Esophagus muscularis mucosa (tissue), 4 donors: ENCODE measurements at places on chromosomes 12 and 14. TPM values are rescaled to one million over a fixed set of nuclear protein-coding genes. Genes with fewer than 3 reads are reported as not detected.
A peak's percentile ranks its signal among the peaks of the same experiment; 100 is the strongest.

DNA sequence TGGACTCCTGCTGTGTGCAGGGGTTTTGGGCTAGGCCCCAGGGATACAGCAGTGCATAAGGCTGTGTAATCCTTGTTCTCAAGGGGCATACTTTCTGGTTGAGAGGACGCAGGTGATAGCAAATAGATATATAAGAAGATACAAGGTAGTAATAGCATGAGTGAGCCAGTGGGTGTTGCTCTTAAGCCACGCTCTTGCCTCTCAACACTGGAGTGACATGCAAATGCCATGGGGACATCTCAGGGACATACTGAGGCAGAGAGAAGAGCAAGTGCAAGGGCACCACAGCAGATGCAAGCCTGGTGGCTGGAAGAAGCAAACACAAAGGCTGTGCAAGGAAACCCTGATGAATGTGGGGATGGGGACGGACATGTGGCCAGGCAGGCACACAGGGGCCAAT, 223.3 kb downstream of the CHST11 start:
- no peaks in the 10 kb centered on the region for H3K36me3 ChIP-seq
- H3K4me3 ChIP-seq, result no peak overlapping the region
- peaks cover 9% of the 10 kb centered on the region for H3K4me1 ChIP-seq
- no peak overlapping the region for H3K27ac ChIP-seq

- no peak overlapping the region for H3K4me3 ChIP-seq
- no peaks in the 10 kb centered on the region for H3K4me1 ChIP-seq
- H3K27me3 ChIP-seq, result no peaks in the 10 kb centered on the region
- H3K36me3 ChIP-seq, result no peaks in the 10 kb centered on the region
- H3K27ac ChIP-seq, result no peak overlapping the region
- no peak for DNase-seq
These were observed 147.7 kb upstream of the VASH1 start for GRCh38 chr14:76613616-76614015.

- H3K36me3 ChIP-seq, result no peaks in the 10 kb centered on the region
- H3K4me3 ChIP-seq, result no peak overlapping the region
- H3K27me3 ChIP-seq, result no peaks in the 10 kb centered on the region
- H3K4me1 ChIP-seq, result no peaks in the 10 kb centered on the region
These were observed 17.3 kb upstream of the RIN3 start for GRCh38 chr14:92496191-92496857.

DNA sequence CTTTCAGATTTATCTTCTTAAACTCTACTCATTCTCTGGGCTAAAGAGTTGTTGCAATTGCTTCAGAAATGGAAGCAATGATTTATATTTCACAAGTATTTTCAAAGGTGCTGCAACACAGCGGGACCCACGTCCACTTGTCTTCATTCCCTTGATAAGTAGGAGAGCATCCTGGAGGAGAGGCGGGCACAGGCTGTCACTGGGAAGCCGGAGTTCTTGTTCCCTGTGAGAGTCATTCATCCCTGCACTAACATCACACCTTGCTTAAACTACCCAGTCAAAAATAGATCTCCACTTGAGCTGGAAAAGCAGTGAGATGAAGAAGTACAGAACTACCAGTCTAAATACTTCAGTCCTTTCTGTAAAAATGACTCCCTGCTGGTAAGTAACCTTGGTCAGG, 160.5 kb upstream of the RASSF8 start:
- no peaks in the 10 kb centered on the region for H3K27me3 ChIP-seq
- no peak for DNase-seq
- H3K4me1 ChIP-seq, result peaks cover 12% of the 10 kb centered on the region
- no peak overlapping the region for H3K27ac ChIP-seq

DNA sequence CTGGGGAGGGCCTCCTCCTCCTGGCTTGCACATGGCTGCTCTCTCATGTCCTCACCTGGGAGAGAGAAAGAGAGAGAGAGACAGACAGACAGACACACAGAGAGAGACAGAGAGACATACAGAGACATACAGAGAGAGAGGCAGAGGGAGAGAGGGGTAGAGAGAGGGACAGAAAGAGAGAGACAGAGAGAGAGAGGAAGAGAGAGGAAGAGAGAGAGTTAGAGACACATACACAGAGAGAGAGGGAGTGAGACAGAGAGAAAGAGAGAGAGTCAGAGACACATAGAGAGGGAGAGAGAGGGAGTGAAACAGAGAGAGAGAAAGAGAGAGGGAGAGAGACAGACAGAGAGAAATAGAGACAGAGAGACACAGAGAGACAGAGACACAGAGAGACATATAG, 103.6 kb upstream of the ESRRB start:
- peaks cover 3% of the 10 kb centered on the region for H3K4me1 ChIP-seq
- no peak for DNase-seq
- H3K36me3 ChIP-seq, result no peaks in the 10 kb centered on the region
- H3K27ac ChIP-seq, result no peak overlapping the region

DNA sequence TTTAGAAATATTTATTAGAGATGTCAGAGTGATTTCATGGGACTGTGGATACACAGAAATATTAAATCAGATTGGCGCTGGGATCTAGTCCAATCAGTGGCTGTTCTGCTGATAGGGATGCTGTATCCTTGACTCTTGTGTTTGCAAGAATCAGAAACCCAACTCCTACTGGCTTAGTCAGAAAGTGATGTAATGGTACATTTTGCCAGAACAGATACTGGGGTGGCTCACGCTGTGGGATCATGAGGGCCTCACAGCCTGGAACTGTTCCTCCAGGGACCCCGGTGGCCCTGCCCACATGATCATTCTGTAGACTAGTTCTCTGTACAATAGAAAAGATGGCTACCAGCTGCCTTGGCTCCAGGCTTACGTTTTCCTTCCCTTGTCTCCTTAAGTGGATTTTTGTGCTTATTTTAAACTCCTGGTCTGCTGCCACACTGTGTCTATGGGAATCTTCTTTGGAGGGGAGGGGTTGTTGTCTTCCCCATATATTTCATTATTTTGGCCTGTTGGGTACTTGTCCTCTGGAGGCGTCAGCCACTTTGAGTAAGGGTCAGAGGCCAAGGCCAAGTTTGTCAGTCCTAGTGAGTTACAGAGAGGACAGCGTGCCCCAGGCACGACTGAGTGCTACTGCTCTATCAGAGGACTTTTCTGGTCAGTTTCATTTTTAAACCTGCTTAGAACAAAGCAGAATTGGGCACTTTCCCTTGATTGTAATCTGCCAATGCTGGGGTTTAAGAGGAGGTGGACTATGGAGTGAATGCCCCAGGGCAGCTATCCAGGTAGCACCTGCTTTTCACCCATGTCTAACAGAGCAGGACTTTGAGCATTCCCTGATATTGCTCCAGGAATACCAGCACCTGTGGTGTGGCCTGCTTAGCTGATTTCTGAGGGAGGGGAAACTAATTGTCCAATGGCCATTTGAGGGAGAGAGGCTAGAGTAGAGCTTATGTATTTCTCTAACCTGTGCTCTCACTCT, 164.3 kb downstream of the SLC5A8 start:
- no peak overlapping the region for H3K27ac ChIP-seq
- no peak for DNase-seq
- no peak overlapping the region for H3K4me3 ChIP-seq

GRCh38 chr12:53496752-53497032, 2.6 kb downstream of the MAP3K12 start:
- peak overlapping the region; percentile 55 for H3K27ac ChIP-seq
- no peaks in the 10 kb centered on the region for H3K36me3 ChIP-seq
- no peak for DNase-seq
- H3K4me1 ChIP-seq, result peaks cover 34% of the 10 kb centered on the region
- no peaks in the 10 kb centered on the region for H3K27me3 ChIP-seq

- H3K4me1 ChIP-seq, result peaks cover 41% of the 10 kb centered on the region
- H3K4me3 ChIP-seq, result no peak overlapping the region
- no peak overlapping the region for H3K27ac ChIP-seq
These were observed 4.5 kb downstream of the C1QL4 start for GRCh38 chr12:49332441-49332861.

DNA sequence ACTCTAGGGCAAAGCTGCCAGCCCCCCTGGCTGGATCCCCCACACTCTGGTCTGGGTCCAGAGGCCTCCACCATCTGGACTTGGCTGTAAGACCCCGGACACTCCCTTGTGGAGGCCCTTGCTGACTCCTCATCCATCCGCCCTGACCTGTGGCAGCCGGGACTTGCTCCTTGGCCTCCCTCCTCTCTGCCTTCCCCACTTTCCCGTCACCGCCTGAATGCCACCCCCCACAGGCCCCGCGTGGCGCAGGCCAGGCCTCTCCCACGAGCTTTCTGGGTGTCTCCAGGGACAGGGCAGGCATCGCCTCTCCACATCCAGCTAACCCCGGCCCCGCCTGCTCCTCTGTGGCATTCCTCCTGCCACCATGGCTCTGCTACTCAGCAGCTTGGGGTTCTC, 14.1 kb downstream of the JAG2 start:
- peaks cover 32% of the 10 kb centered on the region for H3K4me1 ChIP-seq
- H3K36me3 ChIP-seq, result peaks cover 49% of the 10 kb centered on the region
- no peak overlapping the region for H3K4me3 ChIP-seq

DNA sequence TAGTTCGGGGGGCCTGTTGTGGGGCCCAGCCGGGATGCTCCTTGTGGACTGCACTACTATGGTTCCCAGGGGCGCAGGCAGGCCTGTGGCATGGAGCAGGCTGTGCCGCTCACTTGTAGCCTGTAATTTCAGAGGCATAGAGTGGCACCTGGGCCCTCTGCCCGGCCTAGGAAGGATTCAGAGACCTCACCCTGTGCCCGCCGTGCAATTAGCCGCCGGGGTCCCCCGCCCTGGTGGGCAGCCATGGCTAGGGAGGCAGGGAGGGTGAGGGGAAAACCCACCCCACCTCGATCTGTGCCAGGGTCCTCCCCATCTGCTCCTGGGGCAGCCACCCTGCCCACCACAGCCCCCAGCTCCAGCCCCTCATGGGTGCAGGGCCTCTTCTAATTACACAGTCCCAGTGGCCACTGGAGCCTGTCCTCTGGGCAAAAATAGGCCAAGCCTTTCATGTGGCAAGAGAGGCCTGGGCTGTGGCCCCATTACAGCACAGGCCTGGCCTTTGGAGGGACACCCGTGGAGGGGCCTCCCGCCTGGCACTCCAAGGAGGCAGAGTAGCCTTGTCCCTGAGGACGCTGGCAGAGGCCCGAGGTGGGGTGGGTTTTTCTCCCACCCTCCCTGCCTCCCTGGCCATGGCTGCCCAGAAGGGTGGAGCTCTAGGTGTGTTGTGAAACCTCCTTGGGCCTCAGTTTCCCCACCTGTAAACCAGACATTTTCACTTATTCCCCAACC, 5.3 kb upstream of the TMEM119 start:
- H3K36me3 ChIP-seq, result no peaks in the 10 kb centered on the region
- H3K4me3 ChIP-seq, result no peak overlapping the region
- H3K27me3 ChIP-seq, result no peaks in the 10 kb centered on the region

GRCh38 chr14:100780246-100780645, 45.7 kb upstream of the MEG3 start:
- no peaks in the 10 kb centered on the region for H3K4me1 ChIP-seq
- DNase-seq, result no peak
- peaks cover 11% of the 10 kb centered on the region for H3K27me3 ChIP-seq
- no peaks in the 10 kb centered on the region for H3K36me3 ChIP-seq

- H3K27me3 ChIP-seq, result no peaks in the 10 kb centered on the region
- no peaks in the 10 kb centered on the region for H3K36me3 ChIP-seq
- H3K27ac ChIP-seq, result no peak overlapping the region
- H3K4me1 ChIP-seq, result no peaks in the 10 kb centered on the region
These were observed 28.1 kb upstream of the IL22 start for GRCh38 chr12:68281322-68282077.

DNA sequence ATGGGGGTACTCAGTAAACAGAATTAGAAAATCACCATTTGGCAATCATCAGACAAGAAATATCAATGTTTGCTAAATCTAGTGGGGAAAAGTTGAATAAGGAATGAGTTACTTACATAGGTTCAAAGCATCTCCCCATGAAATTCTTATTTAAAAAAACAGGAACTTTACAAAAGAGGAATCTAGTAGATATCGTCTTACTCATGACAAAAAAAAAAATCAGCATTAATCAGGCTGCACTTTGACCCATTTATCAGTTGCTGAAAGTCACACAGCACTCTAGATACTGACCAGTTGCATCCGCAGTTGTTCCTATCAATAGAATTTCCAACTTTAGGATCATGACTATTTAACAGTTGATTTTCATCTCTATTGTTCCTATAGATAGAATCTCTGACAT, 5.8 kb upstream of the DICER1 start:
- no peaks in the 10 kb centered on the region for H3K36me3 ChIP-seq
- no peak for DNase-seq
- no peaks in the 10 kb centered on the region for H3K27me3 ChIP-seq

DNA sequence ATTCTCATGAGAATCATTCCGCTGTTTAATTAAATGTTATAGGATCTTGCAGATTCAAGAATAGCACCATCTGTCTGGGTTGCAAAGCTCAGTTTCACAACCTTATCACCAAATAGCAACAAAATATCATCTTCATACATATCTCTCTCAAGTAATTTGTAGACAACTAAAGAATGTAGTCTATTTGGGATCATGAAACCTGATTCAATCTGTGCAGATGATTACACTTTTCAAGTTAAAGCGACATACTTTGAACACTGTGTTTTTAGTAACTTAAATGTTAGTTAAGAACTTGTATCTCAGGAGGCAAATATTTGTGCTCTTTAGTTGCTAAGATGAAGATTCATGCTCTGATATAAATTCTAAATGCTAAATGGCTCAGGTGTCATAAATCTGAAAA, 14.8 kb downstream of the MED13L start:
- no peak for DNase-seq
- H3K27me3 ChIP-seq, result no peaks in the 10 kb centered on the region
- no peak overlapping the region for H3K27ac ChIP-seq
- peaks cover 58% of the 10 kb centered on the region for H3K4me1 ChIP-seq

DNA sequence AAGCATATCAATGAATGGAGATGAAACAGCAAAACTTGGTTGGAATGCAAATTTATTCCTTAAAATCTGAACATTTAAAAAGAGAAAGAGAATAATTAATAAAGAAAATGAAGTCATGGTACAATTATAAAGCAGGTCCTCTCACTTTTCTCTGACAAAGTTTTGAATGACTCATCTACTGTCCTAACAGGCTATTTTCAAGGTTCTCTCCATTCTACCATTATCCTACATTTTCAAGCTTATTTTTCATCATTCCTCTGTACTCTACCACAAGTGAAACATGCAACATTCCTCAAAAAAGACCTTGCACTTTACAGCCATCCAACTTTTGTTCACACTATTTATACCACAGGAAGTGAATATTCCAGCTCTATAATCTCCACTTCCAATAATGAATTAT, 36.9 kb upstream of the AP4S1 start:
- H3K36me3 ChIP-seq, result no peaks in the 10 kb centered on the region
- no peaks in the 10 kb centered on the region for H3K27me3 ChIP-seq
- H3K4me3 ChIP-seq, result no peak overlapping the region
- H3K4me1 ChIP-seq, result peaks cover 59% of the 10 kb centered on the region
- H3K27ac ChIP-seq, result peak overlapping the region; percentile 51

- no peaks in the 10 kb centered on the region for H3K4me1 ChIP-seq
- H3K4me3 ChIP-seq, result no peak overlapping the region
- no peak for DNase-seq
- H3K27ac ChIP-seq, result no peak overlapping the region
- H3K27me3 ChIP-seq, result no peaks in the 10 kb centered on the region
These were observed 18.1 kb upstream of the KSR2 start for GRCh38 chr12:117986705-117987469.

NFATC4 gene
- 65.2 TPM for total RNA-seq

PSEN1 gene
- total RNA-seq, result 31.7 TPM

BEGAIN gene
- total RNA-seq, result 3.5 TPM

NAA25 gene
- 18.7 TPM for total RNA-seq

PLCZ1 gene
- not detected for total RNA-seq

CALM1 gene
- total RNA-seq, result 761 TPM

BCL2L2 gene
- total RNA-seq, result 128 TPM
